Dorsolateral prefrontal cortex (tissue), 122 donors: ENCODE measurements at places on chromosomes 7 and 10. TPM values are rescaled to one million over a fixed set of nuclear protein-coding genes. Genes with fewer than 3 reads are reported as not detected.

The SMKR1 gene
- 8.4 TPM for total RNA-seq

The TMEM139 gene
- not detected for total RNA-seq

The SHH gene
- total RNA-seq: 1.7 TPM

The XPNPEP1 gene
- 51.7 TPM for total RNA-seq

The KIF11 gene
- total RNA-seq: 1.4 TPM

The FAS gene
- total RNA-seq: 12.1 TPM

The PRKG1 gene
- 19.7 TPM for total RNA-seq

The CFTR gene
- total RNA-seq: 8.2 TPM

The ETV1 gene
- 30.7 TPM for total RNA-seq

The ZNF775 gene
- total RNA-seq: 7.8 TPM

The NPC1L1 gene
- 3.0 TPM for total RNA-seq

The CLDN4 gene
- 2.6 TPM for total RNA-seq

The GBX1 gene
- total RNA-seq: not detected

The CPN1 gene
- total RNA-seq: not detected

The LOXL4 gene
- 0.38 TPM for total RNA-seq

The KAT6B gene
- 96.2 TPM for total RNA-seq

The TAS2R40 gene
- total RNA-seq: not detected

The GPER1 gene
- total RNA-seq: 7.6 TPM
